ENCODE measurements at places on chromosomes 1 and 21. TPM values are rescaled to one million over a fixed set of nuclear protein-coding genes. Genes with fewer than 3 reads are reported as not detected.
A peak's percentile ranks its signal among the peaks of the same experiment; 100 is the strongest.

- no peak for DNase-seq
Observed at GRCh38 chr1:240116831-240117769, 25.4 kb downstream of the FMN2 start.

- no peak for DNase-seq
Observed at GRCh38 chr1:24545662-24546061, 10.2 kb upstream of the NCMAP start.

GRCh38 chr1:86068841-86069756, 87.5 kb downstream of the COL24A1 start:
- peak; percentile 12 for DNase-seq

DNA sequence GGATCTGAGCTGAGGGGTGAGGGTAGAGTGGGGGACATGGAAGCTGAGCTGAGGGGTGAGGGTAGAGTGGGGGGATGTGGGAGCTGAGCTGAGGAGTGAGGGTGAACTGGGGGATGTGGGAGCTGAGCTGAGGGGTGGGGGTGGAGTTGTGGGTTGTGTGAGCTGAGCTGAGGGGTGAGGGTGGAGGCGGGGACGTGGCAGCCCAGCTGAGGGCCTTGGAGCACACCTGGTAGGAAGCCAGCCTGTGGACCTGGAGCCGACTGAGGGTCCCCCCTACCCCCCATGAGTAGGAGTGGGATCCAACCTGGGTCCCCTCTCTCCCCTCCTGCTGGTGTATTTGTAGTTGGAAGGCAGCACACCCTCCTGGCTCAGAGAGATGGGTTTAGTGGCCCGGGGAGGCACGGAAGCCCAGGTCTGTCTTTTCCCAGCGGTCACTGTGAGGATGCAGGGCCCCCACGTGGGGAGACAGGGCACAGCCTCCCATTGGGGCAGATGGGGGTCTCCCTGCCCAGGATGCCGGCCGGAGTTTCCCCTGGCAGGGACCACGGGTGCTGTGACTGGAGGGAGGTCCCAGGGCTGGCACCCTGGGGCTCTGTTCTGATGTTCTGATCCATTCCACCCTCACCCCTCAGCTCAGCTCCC, 13.2 kb upstream of the NPHP4 start:
- no peak for DNase-seq

- no peak for DNase-seq
Observed at GRCh38 chr1:226606311-226607267, 58.0 kb downstream of the STUM start.

GRCh38 chr1:110750562-110750961, 75.8 kb upstream of the KCNA3 start:
- DNase-seq = no peak

GRCh38 chr1:151568626-151569088, 28.5 kb downstream of the TUFT1 start:
- DNase-seq = no peak

GRCh38 chr1:63274371-63274770, 48.0 kb upstream of the FOXD3 start:
- no peak for DNase-seq

GRCh38 chr1:20819818-20820217, 32.7 kb upstream of the HP1BP3 start:
- DNase-seq = no peak

DNA sequence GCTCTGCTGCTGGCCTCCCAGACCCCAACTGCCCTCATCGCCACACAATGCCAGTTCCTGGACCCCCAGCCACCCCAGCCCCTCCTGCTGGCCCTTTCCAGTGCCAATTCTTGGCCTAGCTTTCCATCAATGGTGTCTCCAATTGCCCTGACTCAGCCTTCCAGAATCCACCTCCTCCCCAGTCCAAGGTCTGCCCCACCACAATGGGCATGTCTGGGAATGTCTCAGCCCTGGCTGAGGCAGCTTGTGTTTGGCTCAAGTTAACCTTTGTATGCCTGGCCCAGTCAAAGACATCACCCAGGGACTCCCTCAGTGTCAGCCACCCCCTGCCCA, 16.4 kb downstream of the ALDH4A1 start:
- DNase-seq = no peak

DNA sequence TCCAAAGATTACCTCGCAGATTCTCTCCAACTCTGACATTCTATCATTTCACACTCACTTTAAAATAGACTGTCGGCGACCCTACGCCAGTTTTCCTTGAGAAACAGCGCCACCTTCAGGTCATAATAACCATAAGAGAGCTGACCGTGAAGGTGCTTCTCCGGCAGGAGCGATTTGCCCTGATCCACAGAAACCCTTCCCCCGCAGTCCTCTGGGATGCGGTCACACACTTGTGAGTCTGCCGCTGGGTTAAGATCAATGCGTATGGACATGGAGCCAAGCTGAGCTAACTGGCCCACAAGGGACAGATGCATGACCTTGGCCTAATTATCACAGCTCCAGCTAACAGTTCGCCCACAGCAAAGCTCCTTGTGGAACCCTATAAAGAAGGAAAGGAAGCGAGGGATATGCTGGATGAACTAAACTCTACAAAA, 32.8 kb upstream of the IFNAR2 start:
- DNase-seq = peak; percentile 70

DNA sequence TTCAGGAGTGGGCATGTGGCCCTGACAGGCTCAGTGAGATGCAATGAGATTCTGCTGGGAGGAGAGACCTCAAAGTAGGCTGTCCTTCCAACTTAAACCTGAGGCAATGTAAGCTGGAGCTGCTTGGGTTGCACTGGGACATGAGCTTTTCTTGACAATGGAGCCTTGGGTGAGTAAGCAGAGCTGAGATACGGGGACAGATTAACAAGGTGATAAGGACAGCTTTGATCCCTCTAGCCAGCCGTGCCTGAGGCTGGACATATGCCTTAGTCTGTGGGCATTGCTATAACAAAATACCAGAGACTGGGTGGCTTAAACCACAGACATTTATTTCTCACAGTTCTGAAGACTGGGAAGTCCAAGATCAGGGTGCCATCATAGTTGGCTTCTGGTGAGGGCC, 18.3 kb upstream of the NGF start:
- no peak for DNase-seq

DNA sequence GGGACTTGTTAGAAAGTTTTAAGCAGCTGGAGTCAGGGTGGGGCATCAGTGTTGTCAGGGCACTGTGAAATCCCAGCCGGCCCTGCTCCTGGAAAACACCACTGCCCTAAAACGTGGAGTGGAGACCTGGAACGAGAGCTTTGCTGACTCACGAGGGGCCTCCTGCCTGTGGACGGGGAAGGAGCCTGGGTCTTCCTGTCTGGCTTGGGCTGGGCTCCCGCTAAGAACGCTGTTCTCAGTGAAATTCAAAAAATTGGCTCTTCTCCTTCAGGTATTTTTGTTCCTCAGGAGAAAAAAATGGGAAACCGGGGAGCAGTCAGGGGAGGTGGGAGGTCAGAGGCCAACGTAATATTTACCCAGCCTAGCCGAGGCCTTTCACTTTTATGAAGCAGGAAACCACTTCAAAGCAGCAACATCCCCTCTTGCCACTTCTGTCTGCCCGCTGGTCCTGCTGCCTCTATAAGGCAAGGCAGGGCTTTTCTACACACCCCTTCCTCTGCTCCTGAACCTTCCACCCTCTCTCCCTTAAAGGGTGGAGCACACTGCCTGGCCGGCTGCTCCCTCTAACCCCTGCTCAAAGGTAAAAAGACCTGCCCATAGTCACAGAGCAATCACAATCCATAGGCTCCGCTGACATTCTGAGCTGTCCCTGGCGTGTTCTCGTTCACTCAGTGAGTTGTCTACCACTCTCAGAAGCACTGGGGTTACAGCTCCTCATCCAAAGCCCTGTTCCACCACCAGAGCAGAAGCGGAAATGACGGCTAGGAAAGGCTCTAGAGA, 8.0 kb downstream of the PLXNA2 start:
- peak; percentile 54 for DNase-seq

GRCh38 chr1:32989160-32990050, 24.8 kb upstream of the RNF19B start:
- peak; percentile 93 for DNase-seq

- peak; percentile 39 for DNase-seq
Observed at GRCh38 chr1:46197964-46198811, at the start of gene POMGNT1. POMGNT1 (minus strand) TSS chr1:46198434; CDS start chr1:46197821, 613 bp downstream.

GRCh38 chr21:15437883-15438282, 291.9 kb upstream of the USP25 start:
- peak; percentile 74 for DNase-seq

DNA sequence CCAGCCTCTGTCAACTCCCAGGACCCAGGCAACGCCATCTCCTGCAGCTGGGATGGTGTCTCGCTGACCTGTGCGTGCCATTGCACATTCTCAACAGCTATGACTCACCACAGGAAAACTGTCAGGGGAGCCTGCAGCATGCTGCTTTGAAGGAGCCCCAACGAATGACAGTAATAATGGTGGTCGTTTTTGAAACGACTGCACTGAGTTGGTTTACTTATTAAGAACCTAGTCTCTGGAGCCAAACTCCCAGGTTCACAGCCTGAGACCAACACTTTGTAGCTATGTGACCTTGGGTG, 21.6 kb downstream of the TCEA3 start:
- DNase-seq = peak; percentile 89

DNA sequence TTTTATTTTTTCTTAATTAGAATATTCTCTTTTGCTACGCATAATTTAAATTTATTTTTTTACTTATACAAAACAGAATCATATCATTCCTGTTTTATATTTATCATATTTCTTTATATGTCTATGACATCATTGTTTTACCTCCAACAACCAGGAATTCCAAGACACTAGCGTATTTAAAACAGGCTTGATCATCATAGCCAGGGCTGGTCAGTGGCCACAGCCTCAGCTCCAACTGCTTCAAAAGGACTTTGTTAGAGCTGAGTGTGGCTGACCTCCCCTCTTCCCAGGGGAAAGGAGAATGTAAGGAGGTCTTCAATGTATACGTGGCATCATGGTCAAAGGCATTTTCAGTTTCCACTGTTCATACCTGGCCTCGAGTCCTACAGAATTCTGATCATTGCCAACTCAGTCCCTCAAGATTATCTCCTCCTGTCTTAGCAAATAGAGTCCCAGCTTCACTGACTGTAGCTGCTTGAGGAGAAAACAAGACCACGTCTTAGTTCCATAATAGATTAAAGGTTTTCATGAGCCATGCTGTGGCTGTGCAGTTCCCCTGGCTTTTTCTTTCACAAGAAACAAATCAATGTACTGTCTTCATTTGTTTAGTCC, 444.0 kb downstream of the PTPRC start:
- no peak for DNase-seq

GRCh38 chr1:165300400-165300903, 56.1 kb downstream of the LMX1A start:
- no peak for DNase-seq

DNA sequence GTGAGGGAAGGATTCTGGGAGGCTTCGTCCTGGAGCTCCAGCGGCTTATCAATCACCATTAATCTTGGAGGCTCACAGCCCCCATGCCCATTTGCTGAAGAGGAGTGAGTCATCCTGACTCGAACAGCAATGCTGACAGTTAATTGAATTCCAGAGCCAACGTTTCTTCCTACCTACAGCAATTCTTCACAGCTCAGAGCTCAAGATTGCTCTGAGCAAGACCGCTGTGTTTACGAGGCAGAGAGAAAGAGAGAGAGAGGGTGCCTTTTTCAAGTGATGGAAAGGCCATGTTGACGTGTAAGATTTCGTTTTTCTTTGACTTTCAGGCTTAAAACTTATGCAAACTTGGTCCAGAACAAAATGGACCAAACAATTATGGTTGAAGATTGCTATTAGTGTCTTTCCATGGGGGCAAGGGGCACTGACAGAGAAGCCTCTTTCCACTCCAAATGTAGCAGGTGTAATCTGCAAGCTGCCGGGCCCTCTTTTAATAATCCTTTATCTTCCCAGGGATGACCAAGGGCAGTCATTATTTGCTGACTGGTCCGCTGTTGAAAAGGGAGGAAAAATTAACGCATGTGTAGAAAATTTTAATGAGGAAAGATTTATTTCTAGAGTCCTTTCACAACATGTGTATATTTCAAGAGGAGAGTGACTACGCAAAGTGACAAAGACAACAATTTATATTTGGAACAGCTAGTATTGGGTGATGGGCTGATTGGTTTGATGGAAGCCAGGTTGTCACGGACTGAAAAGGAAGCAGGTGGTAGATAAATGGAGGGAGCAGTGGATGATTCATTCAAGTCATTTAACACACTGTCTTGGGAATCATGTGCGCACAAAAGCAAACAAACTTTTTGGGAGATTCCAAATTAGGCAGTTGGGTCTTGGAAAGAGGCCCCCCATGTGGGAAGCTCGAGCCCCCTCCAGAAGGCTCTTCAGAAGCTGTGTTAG, 136.1 kb upstream of the IRF2BP2 start:
- no peak for DNase-seq

Gene AVPR1B
- total RNA-seq = not detected

Gene RNU1-2
- not detected for total RNA-seq

Gene UBE2Q1
- total RNA-seq = 34.9 TPM

Gene KRTAP13-2
- not detected for total RNA-seq

Gene PRRX1
- total RNA-seq = 0.10 TPM

Gene CENPL
- total RNA-seq = 27.6 TPM

Gene IL20
- total RNA-seq = not detected

Gene PSRC1
- total RNA-seq = 39.4 TPM

Gene PCAT6
- 0.47 TPM for total RNA-seq

Gene SERPINC1
- not detected for total RNA-seq

Gene RORC
- total RNA-seq = 0.60 TPM

Gene PRXL2B
- 18.8 TPM for total RNA-seq

Gene TDRD10
- total RNA-seq = not detected

Gene PLA2G4A
- total RNA-seq = 24.2 TPM

Gene FAM167B
- 0.56 TPM for total RNA-seq
